ENCODE measurements at places on chromosomes 7 and 10.

GRCh38 chr7:50216626-50217025 lies 87.9 kb upstream of the IKZF1 start:
- DNase-seq, result no peak

DNA sequence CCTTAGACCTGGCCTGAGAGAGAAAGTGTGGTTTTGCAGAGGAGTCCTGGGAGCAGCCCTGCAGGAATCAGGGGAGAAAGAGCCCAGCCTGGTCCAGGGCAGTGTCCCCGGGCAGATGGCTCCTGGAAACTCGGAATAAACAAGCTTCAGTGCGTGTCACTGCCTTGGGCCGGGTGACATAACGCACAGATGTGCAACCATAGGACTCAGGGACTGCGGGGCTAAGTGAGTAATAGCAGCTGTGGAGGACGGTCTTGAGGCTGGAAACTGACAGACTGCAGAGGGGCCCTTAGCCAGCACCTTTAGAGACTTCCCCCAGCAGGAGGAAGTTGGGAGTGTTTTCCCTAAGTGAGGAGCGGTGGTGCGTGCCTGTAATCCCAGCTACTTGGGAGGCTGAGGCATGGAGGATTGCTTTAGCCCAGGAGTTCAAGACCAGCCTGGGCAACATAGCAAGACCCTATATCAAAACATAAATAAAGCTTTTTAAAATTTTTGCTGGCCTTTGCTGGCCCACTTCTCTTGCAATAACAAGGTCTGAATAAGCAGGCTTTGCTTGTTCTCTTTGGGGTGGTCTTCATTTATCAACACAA lies 5.3 kb upstream of the CLIP2 start:
- no peak for DNase-seq

- peak; percentile 99 for DNase-seq
These were observed 528 bp upstream of the TNRC18 start for GRCh38 chr7:5423976-5424748.

- DNase-seq, result no peak
These were observed 161.2 kb downstream of the SVIL start for GRCh38 chr10:29473406-29474100.

GRCh38 chr10:108904163-108904838 lies 1019.0 kb downstream of the XPNPEP1 start:
- DNase-seq, result no peak

DNA sequence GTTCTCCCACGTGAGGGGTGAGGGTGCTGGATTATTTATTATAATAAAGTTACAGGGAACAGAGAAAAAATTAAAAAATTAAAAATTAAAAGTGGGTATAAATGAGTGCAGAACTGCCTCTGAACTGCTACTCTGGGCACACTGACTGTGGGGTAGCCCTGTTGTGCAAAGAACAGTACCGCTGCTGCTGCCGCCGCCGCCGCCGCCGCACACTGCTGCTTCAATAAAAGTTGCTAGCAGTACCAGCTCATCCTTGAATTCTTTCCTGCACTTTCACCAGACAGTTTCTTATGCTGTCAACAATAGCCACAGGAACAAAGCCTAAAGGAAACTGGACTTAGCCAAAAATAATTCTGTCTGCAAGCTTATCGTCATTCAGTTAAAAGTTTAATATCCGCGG lies 72.1 kb downstream of the GCC1 start:
- no peak for DNase-seq

GRCh38 chr10:929960-930624 lies 1.4 kb downstream of the LARP4B start:
- DNase-seq, result no peak

DNA sequence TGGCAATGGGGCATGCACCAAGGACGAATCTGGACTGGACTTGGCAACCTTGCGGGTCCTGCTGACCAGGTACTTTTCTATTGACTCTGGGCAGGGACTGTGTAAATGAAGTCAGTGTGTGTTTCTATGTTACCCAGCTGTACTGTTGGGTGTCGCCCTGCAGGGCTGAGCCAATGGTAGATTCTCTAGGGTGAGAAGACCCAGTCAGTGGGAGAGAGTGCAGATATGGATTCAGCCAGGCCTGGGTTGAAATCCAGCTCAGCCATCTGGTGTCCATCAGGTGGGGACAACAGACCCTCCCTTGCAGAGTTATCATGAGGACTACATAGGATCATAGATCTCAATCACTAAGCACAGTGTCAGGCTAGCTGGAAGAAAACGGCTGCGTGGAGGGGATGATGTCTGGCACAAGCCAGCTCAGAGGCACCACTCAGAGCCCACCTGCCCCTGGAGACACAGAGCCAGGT lies 4.9 kb upstream of the PPIF start:
- DNase-seq, result no peak

- DNase-seq, result no peak
These were observed 445 bp upstream of the PVRIG start for GRCh38 chr7:100219271-100219737.

- DNase-seq, result no peak
These were observed 98.9 kb downstream of the LRMDA start for GRCh38 chr10:75530299-75530698.

DNA sequence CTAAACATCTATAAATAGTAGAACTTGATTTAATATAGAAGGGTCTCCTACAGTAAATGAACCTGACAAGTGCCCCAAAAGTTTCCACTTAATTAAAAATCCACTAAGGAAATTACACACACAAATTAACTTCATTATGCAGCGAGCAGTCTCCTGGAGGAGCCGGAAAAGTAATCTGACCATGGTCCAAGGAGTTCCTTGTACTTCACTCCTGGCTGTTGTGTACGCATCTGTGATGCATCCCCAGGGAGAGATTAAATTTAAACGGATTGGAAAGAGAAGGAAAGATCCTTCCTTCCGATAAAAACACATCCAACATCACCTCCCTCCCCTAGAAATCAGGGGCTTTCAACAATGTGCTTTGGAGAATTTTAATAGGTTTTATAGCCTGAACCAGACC lies 85.5 kb downstream of the PARD3 start:
- peak; percentile 42 for DNase-seq

- no peak for DNase-seq
These were observed 3.9 kb upstream of the NRF1 start for GRCh38 chr7:129607471-129608120.

DNA sequence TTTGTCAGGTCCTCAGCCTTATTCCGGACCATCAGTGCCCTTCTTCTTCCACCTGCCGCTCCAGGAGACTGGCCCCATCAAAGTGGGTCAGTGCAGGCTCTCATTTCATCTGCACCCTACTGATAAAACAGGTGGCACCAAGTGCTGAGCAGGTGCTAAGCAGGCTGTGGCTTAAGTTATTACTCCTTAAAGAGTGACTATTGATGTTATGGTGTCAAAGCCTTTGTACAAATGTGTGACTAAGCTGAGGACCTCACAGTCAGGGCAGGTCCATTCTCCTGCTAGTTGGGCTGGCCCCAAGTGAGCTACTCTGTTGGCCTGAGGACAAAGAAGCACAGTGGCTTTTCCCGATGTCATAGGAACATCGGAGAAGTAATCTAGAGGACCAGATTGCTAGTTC lies 11.2 kb upstream of the CALD1 start:
- no peak for DNase-seq

DNA sequence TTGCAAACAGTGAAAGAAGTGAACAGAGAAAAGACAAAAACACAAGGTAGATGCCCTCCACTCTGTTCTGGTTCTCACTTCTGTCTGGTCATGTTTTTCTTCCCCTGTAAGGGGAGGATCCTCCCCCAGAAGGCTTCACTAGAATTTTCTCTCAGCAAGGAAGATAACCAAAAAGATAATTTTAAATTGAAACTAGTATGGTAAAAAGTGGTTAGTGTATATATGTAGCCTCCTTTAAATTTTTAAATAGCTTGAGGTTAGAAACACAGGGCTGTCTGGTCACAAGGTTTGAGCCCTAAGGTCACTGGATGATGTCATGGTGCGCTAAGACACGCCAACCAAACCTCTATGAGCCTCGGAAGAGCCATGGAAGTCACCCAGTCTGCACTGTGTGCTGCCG lies 5.6 kb upstream of the PKD1L1 start:
- DNase-seq, result no peak

- DNase-seq, result no peak
These were observed 22.3 kb downstream of the SMURF1 start for GRCh38 chr7:99121496-99122021.

GRCh38 chr10:124740369-124741280 lies 3.6 kb downstream of the FAM53B start:
- DNase-seq, result no peak

- DNase-seq, result no peak
These were observed 72.0 kb downstream of the GRID1 start for GRCh38 chr10:86294346-86295265.

- DNase-seq, result no peak
These were observed 190.1 kb downstream of the SDHAF3 start for GRCh38 chr7:97307521-97308108.

GRCh38 chr7:157625973-157626742 lies 289.4 kb downstream of the DNAJB6 start:
- no peak for DNase-seq

GRCh38 chr7:21829731-21830130 lies 116.0 kb downstream of the CDCA7L start:
- DNase-seq, result no peak

DNA sequence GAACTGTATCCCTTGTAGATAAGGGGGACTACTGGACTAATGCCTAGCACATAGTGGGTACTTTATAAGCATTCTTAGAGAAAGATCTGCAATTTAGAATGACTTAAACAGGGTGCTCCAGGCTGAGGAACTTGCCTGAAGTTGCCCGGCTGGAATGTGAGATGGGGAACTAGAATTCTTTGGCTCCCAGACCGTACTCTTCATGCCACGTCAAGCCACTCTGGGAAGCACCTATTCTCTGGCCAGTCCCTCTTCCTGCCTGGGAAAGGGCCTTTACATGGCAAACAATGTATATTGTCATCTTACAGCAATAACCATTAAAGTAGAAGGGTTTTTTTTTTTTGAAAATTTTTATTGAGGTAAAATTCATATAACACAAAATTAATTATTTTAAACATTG lies 34.5 kb downstream of the ATXN7L1 start:
- no peak for DNase-seq

DNA sequence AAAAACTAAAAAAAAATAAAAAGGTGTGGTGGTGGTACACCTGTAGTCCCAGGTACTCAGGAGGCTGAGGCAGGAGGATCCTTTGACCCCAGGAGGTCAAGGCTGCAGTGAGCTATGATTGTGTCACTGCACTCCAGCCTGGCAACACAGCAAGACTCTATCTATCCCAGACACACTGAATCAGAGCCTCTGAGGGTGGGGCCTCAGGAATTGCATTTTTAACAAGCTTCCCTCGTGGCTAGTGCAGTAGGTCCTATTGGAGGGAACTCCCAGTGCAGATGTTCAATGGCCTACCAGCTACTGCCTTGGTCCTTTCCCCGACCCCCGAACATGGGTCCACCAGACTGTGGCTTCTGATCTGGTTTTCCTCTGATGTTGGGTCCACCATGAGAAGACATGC lies 14.9 kb downstream of the STRA8 start:
- no peak for DNase-seq

DNA sequence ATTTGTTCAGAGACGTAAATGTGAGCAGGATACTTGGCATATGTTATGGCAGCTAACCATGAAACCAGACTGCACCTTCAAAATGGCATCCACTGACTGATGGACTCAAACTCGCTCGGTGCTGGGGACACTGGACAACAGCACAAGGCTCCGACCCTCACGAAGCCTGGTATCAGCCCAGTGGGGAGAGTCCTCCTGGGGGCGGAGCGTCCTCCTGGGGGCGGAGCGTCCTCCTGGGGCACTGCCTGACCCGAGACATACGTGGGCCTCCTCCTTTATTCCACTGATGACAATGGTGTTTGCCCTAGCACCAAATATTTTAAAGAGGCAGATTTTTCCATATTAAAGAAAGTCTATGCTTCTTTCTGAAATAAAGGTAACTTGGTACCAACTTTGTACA lies 39.5 kb downstream of the ESYT2 start:
- DNase-seq, result no peak

- DNase-seq, result no peak
These were observed 30.3 kb upstream of the LSM8 start for GRCh38 chr7:118153551-118154177.

- DNase-seq, result no peak
These were observed 218.2 kb upstream of the IMMP2L start for GRCh38 chr7:111780527-111780926.

Measured in NCI-H2171 (cell line).